ENCODE measurements at places on chromosomes 7 and 10.

- DNase-seq, result no peak
These were observed 1.8 kb downstream of the FRAT2 start for GRCh38 chr10:97332591-97333350.

DNA sequence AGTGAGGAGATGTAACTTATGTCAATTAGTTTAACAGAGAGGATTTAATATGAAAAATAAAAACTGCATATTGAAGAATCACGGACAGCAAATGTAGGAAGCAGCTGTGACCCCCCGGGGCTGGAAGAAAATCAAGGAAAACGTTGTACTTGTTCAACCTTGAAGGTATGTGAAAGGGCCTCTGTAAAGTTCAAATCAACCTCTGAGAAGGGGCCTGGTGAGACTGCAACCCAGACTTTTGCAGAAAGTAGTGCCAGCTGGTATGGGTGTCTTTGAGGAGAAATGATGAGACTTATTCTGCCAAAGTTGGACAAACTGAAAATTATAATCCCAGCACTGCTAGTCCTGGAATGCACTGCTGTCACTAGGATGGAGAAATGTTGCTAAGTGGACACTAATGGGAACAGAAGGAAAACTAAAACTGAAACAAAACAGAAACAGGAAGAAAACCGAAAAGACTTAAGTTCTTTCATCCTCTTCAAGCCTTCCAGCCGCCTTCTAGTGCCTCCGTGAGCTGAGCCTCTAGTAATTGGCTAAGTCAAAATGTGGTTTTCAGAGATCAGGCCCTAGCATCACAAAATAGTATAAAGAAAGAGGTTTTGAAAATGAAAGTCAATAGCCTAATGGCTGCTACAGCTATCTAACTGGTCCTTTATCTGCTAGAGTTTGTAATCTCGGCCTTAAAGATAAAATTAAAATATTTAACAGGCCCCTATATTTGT is 253.7 kb upstream of the SORCS1 start:
- no peak for DNase-seq

- no peak for DNase-seq
These were observed 19.4 kb downstream of the GTF2IRD1 start for GRCh38 chr7:74473116-74473515.

DNA sequence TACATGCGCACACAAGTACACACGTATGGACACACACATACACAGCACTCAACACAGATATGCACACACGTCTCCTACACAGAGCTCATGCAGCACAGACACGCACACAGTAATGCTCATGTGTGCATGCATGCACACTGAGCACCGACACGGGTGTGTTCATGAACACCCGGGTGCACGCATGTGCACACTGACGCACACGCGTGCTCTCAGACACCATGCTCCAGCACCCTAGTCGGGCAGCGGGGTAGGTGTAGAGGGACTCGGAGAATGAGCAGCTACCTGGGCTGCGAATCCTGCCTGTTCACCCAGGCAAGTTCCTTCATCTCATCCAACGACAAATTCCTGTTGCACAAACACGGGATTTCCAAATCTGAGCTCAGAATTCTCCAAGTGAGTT is 184.7 kb downstream of the MAD1L1 start:
- no peak for DNase-seq

DNA sequence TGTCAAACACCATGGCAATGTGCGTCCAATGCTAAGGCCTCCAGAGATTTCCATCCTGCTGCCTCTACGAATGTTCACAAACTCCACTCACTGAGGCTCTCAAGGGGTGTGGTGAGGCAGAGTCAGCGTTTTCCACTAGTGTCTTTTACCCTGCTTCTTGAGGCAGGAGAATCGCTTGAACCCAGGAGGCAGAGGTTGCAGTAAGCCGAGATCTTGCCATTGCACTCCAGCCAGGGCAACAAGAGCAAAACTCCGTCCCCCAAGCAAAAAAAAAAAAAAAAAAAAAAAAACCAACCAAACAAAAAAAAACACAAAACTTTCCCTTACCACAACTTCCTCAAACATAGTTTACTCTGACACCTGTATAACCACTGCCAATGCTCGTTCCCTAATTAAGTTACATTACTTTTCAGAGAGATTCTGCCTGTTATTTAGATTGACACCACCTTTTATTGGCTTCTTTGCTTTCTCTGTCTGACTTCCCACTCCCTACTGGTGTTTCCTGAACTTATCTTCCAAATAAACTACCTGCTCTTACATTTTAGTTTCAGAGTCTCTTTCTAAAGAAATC is 102.1 kb upstream of the ZNF746 start:
- no peak for DNase-seq

DNA sequence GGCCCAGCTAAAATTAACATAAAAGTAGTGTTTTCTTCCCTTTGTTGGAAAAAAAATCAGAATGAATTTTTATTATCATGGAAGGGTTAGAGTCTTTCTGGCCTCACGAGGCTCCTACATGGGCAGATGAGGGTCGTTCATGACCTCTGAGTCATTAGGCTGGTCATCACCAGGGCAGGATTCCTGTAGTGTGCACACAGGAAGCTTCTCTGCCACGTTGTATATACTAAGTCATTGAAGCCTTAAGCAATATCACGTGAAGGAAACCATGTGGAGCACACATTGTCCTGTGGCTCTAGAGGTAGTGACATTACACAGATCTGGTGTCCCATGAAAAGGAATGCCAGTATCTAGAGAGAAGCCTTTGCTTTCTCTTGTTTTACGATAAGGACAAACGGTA is 84.7 kb upstream of the C1QL3 start:
- DNase-seq, result no peak

DNA sequence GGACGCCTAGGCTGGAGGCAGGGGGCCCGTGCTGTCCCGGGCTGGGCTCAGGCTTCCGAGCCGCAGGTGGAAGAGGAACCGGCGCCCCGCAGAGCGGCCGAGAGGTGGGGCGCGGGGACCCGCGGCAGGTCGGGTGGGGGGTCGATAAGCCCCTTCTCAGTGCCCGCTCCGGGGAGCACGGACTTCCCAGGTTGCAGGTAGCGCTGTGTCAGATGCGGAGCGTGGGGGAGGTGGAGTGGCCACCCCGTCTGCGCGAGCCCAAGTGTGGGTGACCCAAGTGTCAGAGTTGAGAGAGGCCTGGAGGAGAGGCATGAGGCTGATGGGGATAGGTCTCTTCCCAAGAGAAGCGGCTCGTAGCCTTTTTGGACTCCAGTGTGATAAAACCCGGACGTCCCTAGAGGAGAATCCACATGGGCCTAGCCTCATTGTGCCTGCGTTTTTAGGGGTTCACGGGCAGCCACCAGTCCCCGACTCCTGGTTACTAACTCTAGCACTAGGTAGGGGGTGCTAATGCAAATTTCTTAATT is 580 bp downstream of the EEPD1 start:
- peak; percentile 53 for DNase-seq

DNA sequence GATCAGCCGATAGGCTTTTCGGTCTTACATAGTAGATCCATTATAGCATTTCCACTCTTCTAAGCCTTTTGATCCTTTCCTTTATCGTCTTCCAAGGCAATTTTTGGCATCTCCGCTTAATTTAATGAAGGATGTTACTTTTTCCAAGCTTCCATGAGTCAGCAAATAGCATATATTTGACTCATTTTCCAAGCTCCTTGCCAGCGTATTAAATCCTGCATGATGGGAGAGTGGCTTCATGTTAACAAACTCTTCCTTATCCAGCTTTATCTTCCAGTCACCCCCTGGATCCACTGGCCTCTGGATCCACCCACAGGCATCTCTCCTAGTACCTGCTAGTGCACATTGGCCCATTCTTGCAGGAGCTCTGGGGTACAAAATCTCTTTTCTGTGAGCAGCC is 13.0 kb downstream of the OR9A2 start:
- DNase-seq, result no peak

GRCh38 chr10:4262449-4262848 is 477.4 kb upstream of the KLF6 start:
- DNase-seq, result no peak

DNA sequence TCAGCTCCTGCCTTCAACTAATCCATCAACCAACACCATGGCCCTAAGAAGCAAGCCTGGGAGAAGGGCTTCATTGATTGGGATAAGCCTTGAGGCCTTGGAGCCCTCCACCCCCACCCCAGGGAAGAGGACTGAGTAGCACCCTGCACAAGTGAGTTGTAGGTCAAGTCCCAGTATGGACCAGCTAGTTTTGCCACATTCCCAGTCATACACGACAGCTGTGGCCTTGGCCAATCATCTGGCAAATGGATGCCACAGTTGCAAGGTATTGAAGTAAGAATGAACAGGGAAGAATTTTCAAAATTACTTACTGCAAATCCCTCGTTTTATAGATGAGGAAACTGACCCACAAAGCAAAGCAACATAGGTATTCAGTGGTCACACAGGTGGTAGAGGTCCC is 109.7 kb downstream of the STRA8 start:
- DNase-seq, result no peak

DNA sequence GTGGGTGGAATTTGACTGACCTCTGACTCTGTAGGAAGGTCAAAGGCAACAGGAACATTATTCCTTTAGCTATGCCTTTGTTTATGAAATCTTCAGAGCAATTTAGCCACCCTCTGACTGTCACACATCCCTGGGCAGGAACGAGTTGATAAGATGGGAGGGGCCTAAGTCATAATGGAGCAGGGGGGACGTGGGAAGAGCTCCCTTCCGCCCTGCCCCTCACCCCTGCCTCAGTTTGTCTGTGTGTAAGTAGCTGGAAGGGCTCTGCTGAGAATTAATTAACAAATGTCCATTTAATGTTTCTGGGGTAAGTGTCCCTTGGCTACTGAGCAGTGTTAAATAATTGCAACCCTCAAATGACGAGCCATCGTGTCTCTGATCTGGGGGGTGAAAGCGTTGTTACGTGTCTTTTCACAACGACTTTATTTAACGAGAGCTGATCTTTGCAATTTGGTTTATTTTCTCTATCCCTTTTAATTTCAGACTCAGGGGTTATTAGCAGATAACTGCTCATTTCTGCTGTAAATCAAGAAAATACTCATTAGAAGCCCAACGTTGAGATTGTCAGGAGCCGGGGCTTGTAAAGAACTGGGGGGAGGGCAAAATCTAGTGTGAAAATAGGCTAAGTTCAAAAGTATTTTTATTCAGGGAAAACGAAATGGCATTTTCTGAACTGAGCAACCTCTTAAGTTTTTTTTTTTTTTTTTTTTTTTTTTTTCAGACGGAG is 12.5 kb upstream of the UNCX start:
- no peak for DNase-seq

- DNase-seq, result no peak
These were observed 348.6 kb downstream of the AUTS2 start for GRCh38 chr7:69946901-69947300.

DNA sequence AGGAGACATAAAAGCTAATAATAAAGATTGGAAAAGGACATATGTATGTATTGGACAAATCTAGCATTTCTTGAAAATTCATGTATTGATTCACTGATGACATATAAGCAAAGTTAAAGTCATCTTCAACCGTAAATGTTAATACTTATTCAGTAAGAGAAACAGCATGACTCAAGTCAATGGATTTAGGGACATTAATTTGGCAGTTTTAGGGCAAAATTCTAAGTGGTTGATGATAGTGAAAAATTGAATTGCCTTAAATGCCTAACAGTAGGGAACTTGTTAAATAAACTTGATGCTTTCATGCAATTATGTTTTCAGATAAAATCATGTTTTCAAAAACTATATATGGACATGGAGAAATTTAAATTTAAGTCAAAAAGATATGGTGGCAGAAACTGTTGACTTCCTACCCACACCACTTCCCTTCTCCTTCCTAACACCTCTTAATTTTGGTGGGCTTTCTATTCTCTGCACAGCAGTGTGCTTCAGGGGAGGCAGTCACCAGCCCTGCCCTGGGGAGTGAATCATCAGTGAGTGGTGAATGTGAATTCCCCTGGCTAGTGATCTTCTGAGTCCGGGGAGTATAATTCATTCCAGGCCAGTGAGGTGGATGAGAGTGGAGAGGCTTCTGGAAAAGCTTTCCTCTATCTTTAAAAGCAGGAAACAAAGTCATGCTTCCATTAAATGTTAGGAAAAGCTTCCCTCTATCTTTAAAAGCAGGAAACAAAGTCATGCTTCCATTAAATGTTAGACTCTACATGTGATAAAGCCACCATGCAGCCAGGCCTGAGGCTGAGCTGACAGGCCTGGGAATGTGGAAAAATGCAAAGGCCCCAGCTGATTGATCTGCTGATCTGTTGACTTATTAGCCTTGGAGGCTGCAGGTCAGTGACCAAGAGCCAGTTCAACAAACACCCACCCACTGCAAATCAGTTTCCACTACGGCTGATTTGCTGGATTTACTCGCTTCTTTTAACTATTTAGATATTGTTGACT is 25.2 kb upstream of the ITGB1 start:
- DNase-seq, result no peak

GRCh38 chr7:36117203-36117840 is 35.7 kb upstream of the EEPD1 start:
- DNase-seq, result no peak

- DNase-seq, result no peak
These were observed 269.2 kb downstream of the NRG3 start for GRCh38 chr10:82144153-82144552.

DNA sequence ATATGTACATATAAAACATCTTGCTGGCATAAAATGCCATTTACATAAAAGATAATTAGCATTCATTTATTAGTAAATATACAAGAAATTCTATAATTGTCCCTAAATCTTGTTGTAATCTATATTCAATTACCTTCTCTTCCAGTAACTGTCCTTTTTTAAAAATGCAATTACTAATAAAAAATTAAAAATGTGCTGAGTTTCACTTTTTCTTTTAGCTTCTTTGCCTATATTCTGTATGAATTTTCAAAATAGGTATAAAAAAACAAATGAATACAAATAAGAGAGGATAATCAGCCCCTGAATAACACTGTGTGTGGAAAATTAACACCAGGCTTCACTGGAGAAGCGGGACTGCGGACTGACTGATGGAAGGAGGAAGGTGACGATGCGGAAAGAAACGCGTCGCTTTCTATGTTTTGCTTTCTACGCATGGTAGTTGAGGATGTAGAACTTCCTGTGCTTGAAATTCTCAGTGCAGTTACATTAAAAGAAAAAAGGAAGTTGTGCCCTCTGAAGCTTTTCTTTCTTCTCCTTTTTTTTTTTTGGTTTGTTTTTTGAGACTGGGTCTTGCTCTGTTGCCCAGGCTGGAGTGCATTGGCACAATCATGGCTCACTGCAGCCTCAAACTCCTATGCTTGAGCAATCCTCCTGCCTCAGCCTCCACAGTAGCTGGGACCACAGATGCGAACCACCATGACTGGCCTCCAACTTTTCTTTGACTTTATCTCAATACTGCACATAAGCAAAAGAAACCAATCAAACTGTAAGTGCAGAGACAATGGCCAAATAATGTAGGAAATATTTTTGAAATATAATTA is 7.4 kb upstream of the ZMYND11 start:
- DNase-seq, result no peak
